ENCODE measurements at places on chromosomes 2 and 18.

- no peak for DNase-seq
These were observed 77.2 kb downstream of the NEURL3 start for GRCh38 chr2:96427917-96428316.

DNA sequence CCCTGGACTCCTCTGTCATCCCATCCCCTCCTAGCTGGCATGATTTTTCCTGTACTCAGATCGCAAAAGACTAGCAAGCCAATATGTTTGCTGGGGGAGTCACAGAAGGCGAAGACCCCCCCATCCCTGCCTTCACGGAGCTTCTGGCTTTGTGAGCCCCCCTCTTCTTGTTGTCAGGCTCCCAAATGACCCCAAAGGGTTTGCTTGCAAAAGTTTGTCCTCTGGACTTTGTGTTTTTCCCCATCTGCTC is 169.9 kb downstream of the SMAD7 start:
- no peak for DNase-seq

DNA sequence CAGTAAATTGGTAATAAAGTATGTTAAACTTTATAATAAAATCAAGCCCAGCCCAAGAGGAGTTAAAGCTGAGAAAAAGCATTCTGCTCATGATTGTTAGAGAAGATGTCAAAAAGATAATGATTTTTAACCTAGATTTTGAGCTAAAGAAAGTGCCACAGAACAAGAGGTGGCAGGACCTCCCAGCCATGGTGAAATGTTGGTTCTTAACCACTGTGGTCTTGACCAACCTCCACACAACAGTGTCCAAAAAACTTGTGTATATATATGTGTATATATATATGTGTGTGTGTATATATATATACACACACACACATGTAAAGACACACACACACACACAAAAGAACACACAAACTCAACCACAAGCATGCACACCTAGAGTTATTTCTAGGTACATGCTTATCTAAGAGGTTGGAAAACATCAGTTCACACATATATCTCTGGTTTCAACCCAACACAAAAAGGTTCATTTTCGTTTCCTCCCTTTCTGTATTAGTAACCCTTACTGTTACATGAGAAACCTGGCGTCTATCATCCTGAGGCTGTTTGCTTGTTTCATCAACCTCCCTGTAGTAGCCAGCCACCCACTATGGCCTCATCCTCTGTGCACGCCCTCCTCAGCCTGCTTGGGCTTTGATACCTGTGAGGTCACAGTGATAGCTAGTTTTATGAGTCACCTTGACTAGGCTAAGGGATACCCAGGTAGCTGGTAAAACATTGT is 631.8 kb upstream of the ID2 start:
- DNase-seq, result no peak

DNA sequence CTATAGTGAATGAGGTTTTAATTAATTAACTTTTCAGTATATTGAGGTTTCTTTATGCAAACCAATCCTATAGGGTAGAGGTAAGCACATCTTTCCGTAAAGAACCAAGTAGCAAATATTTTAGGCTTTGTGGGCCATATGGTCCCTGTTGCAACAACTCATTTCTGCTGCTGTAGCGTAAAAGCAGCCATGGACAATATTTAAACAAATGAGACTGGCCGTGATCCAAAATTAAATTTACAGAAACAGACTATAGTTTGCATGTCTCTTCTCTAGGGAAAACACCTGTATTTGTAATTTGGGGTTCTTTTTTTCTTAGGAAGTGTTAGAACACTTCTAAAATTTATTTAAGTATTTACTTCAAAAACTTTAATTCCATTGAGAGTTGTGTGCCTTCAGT is 104.3 kb downstream of the KYNU start:
- no peak for DNase-seq

DNA sequence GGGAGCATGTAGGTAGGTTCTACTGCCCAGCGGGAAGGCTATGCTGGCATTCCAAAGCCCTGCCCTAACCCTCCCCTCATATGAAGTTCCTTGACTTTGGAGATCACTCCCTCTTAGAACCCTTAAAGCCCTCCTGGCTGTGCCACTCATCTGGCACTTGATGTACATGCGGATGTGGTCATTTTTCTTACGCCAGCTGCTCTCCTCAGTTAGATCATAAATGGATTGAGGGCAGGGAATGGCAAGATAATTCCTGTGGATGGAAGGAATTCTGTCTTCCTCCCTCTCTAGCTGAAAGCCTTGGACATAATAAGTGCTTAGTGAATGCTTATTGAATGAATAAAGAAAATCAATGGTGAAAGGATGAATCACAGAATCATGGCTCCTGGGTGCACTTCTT is 51.6 kb downstream of the SLC4A3 start:
- no peak for DNase-seq

DNA sequence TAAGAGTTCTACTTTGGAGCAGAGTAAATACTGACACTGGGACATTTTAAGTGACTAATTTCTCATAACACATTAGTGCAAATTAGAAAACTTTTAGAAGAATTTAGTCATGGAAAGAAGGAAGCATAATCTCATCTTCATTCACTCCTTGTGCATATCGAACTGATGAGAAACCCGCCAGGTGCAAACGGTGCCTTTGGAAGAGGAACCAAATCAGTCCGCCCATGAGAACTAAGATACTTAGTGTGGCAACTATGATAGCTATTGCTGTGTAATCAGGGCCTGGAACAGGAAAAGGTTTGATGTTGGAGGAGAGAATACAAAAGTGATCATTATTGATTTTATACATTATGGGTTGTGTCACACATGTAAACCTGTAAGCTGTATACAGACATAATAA is 6.9 kb upstream of the CD302 start:
- DNase-seq, result no peak

DNA sequence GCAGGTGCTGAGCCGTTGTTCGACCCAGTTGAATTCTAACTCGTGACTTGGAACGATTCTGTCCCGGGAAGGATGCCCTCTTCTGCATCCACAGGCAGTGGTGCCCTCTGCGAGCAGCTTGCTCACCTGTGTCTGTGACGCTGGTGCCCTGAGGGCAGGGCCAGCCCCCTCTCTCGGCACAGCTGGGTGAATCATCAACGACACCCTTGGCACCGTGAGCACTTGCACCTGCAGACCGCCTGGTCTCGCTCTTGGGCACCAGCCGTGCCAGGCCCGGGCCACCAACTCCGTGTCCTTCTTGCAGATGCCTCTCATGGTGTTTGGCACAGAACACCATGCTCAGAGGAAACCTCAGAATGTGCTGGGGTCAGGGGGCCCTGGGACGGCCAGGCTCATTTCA is 75.0 kb downstream of the SLC66A2 start:
- DNase-seq, result no peak

DNA sequence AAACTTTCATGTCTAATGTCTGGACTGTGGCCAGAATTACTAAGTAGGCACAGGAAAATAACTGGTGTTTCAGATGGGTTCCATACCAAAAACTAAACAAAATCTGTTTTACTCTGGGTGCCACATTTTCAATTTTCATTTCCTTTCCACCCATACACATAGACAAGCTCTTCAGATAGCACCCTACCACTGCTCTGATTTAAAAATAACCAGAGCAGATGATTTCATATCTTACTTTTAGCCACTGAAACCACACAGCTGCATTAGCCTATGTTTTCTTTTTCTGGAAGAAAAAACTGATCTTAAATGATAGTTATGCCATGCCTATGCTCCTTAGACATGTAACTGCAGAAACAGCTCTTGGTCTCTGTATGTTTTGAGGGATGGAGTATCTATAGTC is 647.6 kb downstream of the CPS1 start:
- DNase-seq, result no peak

- no peak for DNase-seq
These were observed 25.0 kb upstream of the FAHD2A start for GRCh38 chr2:95377216-95378123.

GRCh38 chr2:224039770-224040440 is 819 bp upstream of the SERPINE2 start:
- no peak for DNase-seq

DNA sequence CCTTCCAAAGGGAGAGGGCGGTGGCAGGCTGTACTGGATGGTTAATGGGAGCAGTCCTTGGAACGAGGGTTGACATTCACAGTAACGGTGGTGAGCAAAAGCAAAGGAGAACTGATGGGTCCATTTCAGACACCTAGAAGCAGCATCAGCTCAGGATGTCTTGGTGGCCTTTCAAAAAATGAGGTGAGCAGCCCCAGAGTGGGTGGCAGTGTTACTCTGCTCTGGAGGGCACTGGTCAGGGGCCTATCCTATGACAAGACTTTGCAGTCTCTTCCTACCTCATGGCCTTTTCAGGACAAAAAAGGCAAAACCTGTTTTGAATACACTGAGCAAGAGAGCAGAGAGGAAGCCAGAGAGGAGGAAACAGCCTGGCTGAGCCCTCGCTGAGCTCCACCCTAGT is 23.5 kb downstream of the CAPN14 start:
- DNase-seq, result no peak

DNA sequence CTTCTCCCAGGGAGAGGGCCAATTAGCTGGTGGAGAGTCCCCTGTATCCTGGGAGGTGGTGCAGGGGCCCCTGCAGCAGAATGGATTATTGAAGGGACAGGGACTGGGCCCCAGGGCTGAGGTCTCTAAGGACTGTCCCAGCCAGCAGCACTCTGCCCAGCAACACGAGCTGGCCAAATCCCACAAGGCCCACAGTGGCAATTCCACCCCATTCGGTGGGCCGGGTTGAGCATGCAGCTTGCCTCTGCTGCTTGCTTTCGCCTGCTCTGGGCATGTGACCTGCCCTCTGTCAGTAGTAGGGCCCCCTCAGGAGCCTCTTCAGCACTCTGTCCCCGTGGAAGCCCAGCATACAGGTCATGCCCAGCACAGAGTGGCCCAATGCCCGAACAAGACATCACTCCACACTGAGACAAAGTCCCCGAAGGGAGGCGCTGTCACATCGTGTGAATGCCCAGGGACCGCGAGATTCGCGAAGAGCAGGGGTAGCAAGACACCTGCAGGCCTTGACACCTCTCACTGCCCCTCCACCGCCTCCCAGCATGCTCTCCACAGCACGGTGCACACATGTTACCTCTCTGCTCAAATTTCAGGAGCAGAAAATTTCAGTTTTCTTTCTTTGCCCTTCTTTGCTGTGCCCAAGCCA is 65.4 kb downstream of the CRACDL start:
- DNase-seq, result no peak

DNA sequence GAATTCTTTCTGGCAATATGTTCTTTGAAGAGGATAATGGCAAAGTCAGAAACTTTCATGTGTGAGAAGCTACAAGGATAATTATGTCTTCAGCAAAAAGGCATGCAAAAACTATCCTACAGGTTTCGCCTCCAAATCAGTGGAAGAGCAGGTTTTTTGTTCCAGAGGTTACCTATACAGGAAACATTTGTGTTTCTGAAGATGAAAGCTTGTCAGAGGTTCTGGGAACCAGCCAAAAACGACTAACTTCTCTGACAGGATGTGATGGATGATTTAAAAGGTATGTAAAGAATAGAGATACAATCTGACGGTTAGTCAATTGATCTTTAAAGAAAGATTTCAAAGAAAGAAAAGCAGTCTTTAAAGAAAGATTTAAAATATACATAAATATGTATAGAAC is 37.6 kb downstream of the RND3 start:
- DNase-seq, result no peak

Data from esophagus squamous epithelium (tissue), 5 donors.